Left ventricle myocardium inferior (tissue), 1 donor: ENCODE measurements at places on chromosomes 5 and 9. TPM values are rescaled to one million over a fixed set of nuclear protein-coding genes. Genes with fewer than 3 reads are reported as not detected.

DNA sequence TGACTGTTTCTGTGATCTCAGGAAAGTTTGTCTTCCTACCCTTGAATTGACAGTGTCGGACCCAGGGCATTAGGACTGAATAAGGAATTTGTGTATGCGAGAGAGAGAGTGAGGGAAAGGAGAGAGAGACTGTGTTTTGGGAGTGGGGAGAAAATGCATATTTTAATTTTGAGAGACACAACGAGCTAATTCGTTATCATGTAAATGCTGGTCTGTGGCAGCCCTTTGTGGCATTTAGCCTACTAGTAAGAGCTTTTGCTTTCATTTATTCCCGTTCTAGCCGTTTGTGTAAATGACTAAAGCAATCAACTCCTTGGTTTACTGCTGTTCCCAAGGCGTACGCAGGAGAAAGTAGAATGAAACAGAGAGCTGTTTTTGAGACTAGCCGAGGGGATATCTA is 79.8 kb upstream of the MAMDC2 start:
- no peak overlapping the region for H3K4me3 ChIP-seq
- H3K4me1 ChIP-seq: no peaks in the 10 kb centered on the region
- no peak overlapping the region for H3K27ac ChIP-seq
- no peaks in the 10 kb centered on the region for H3K36me3 ChIP-seq
- H3K27me3 ChIP-seq: peaks cover 11% of the 10 kb centered on the region
- no peak for DNase-seq

DNA sequence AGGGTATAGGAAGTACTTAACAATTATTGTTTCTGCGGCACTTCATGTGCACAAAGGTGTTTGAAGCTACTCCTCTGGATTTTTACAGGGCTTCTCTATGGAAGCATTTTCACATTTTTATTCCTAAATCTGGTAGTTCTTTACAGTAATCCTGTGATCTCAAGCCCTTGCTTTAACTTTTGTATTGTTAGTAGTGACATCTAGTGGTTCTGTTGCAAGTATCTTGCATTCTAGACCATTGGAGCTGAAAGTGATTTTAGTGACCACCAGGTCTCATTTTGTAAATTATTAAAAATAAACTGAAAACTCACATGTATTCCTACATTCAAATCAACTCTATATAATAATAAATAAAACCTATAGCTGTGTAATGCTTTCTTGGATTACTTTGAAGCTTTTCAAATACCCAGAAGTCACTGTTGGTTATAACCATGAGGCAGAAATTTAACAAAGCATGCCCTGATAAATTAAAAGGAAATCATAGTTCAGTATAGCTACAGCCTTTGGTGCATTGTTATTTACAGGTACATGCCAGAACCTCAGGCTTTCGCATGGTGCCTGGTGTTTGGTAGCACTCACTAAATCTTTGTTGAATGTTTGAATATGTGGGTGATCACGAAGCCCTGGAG is 18.9 kb downstream of the RPS23 start:
- no peaks in the 10 kb centered on the region for H3K36me3 ChIP-seq
- no peak overlapping the region for H3K27ac ChIP-seq
- H3K4me3 ChIP-seq: no peak overlapping the region
- no peaks in the 10 kb centered on the region for H3K27me3 ChIP-seq

GRCh38 chr5:139751236-139751635 is 44.4 kb upstream of the PSD2 start:
- H3K27me3 ChIP-seq: peaks cover 99% of the 10 kb centered on the region
- no peaks in the 10 kb centered on the region for H3K36me3 ChIP-seq
- no peak overlapping the region for H3K4me3 ChIP-seq
- peaks cover 33% of the 10 kb centered on the region for H3K4me1 ChIP-seq

DNA sequence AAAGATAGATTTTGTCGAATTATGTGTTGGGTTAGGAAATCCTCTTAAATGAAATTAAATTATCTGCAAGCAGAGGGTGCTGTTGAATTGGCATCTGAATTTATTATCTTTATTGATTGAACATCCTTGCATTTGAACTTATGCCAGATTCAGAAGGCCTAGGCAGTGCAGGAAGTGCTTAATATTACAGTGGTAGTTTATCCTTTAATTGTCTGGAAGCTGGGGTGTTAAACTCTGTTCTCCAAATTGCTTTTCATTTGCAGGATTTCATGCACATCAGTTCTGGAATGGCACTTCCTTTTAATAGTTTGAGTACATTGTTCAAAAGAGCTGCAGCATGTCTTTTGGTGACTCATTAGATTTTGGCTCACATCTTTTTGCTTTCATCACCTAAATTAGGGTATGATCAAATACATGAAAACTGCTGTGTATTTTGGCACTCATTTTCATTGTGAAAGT is 186.3 kb downstream of the KDM4C start:
- no peak overlapping the region for H3K27ac ChIP-seq
- no peak overlapping the region for H3K4me3 ChIP-seq
- no peak for DNase-seq
- peaks cover 17% of the 10 kb centered on the region for H3K4me1 ChIP-seq
- no peaks in the 10 kb centered on the region for H3K36me3 ChIP-seq

DNA sequence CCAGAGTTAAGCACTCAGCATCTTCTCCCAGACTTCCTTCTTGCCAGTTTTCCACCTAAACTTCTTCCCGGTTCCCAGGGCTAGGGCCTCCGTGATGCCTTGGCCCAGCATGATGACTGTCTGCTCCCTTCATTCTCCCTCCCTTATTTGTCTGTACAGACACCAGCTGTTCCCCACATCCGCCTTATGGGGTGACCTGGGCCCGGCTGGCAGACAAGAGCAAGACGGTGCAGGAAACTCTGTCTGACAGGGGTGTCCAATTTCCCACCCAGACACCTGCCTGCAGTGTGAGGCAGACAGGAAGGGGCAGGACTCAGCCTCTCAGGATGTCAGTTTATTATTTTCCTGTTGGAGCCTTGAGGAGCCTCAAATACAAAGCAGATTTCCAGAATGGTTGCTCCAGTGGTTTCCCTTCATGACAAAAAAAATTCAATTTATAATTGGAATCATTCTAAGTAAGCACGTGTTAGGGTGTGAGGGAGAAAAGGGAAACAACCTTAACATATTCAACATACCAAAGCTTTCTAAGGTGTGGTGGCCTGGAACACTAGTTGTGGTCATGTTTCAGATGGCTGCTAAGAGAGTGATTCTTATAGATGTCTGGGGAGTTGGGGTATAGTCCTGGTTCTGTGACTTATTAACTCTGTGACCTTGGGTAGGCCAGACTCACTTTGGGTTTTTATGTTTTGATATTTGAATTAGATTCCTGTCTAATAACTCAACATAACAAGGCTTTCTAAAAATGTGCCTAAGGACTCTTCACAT is 234.5 kb downstream of the PAPPA start:
- no peak overlapping the region for H3K4me3 ChIP-seq
- DNase-seq: no peak
- H3K27ac ChIP-seq: no peak overlapping the region
- no peaks in the 10 kb centered on the region for H3K36me3 ChIP-seq
- H3K27me3 ChIP-seq: no peaks in the 10 kb centered on the region
- H3K4me1 ChIP-seq: no peaks in the 10 kb centered on the region

GRCh38 chr9:22790329-22790728 is 343.7 kb downstream of the DMRTA1 start:
- H3K27ac ChIP-seq: no peak overlapping the region
- H3K4me1 ChIP-seq: no peaks in the 10 kb centered on the region
- H3K36me3 ChIP-seq: no peaks in the 10 kb centered on the region

GRCh38 chr5:99187611-99188010 is 258.8 kb upstream of the CHD1 start:
- no peak for DNase-seq
- H3K27ac ChIP-seq: no peak overlapping the region
- no peaks in the 10 kb centered on the region for H3K4me1 ChIP-seq
- no peak overlapping the region for H3K4me3 ChIP-seq

DNA sequence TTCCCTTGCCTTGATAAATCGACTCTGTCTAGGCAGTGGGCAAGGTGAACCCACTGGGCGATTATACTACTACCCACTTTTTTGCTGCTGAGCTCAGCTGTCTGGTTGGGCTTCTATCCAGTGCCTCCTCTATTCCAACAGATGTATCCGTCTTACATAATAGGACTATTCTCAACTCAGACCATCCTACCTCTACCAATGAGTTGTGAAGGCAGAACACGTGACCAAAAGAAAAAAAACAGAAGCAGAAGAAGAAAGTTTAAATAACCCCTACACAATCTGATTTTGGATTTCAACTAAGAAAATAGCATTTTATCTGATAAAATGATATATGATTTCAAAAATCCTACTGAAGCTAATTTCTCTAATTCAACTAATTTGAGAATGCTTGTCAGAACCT is 16.2 kb upstream of the SHOC1 start:
- H3K27ac ChIP-seq: no peak overlapping the region
- H3K4me3 ChIP-seq: no peak overlapping the region
- H3K36me3 ChIP-seq: no peaks in the 10 kb centered on the region
- no peaks in the 10 kb centered on the region for H3K27me3 ChIP-seq

DNA sequence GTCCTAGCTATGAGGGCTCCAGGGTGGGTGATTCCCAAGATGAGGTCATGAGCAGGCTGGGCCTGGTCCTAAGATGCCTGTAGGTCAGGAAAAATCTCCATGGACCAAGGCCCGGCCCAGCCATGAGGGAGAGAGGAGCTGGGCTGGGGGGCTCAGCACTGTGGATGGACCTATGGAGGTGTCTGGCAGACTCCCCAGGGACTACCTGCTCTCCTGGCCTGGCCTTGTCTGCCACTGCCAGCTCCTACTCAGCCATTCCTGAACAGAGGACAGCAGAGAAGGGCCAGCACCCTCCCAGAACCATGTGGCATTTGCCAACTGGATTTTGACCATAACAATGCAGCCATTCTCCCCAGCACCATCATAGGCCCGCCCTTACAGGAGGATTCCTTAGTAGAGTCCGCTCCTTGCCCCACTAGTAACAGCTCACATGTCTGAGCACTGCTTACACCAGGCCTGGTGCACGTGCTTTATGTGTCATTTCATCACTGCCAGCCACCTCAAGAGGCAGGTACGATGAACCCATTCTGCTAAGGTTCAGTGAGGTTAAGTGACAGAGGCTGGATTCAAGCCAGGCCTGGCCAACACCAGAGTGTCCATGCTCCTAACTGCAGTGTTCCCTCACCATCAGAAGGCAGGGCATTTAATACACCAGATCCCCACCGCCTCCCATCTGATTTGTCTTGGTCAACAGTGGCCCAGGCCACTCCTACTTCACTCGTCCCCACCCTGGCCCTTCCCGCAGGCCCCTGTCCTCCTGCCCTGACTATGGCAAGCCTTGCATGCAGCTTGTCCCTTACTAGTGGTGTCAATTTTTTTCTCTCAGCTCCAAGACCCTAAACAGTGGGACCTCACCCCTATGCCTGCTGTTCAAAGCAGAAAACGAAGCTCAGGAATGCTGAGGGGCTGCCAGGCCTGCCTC is 669 bp downstream of the IL13 start:
- H3K27me3 ChIP-seq: peaks cover 47% of the 10 kb centered on the region
- H3K4me3 ChIP-seq: no peak overlapping the region
- H3K36me3 ChIP-seq: no peaks in the 10 kb centered on the region
- H3K4me1 ChIP-seq: peaks cover 14% of the 10 kb centered on the region
- DNase-seq: no peak

GRCh38 chr9:109381011-109381729 is 60.3 kb upstream of the EPB41L4B start:
- no peak overlapping the region for H3K27ac ChIP-seq
- DNase-seq: no peak
- H3K4me3 ChIP-seq: no peak overlapping the region
- no peaks in the 10 kb centered on the region for H3K4me1 ChIP-seq
- no peaks in the 10 kb centered on the region for H3K27me3 ChIP-seq

- DNase-seq: no peak
- peaks cover 9% of the 10 kb centered on the region for H3K4me1 ChIP-seq
These were observed 77.0 kb downstream of the LIFR start for GRCh38 chr5:38479315-38479904.

GRCh38 chr5:83552275-83552674 is 80.7 kb downstream of the VCAN start:
- H3K4me1 ChIP-seq: peaks cover 16% of the 10 kb centered on the region
- peak overlapping the region; percentile 53 for H3K27ac ChIP-seq
- no peak for DNase-seq
- no peak overlapping the region for H3K4me3 ChIP-seq
- H3K27me3 ChIP-seq: no peaks in the 10 kb centered on the region

DNA sequence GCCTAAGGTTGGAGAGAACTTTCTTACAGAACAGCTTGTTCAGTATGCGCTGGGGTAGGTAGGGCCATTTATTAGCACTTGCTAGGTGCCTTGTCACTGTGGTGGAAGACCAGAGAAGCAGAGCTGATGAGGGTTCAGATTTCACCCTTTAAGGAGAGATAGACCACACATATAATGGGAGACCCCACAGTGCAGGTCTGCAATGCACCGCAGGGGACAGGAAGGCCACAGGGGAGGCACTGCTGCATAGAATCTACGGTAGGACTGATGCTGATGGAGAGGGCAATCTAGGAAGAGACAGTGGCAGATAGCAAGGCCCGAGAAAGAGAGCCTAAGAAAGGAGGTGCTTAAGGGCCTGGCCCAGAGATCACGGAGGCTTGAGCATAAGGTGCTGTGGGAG is 64.2 kb downstream of the PTPDC1 start:
- no peak overlapping the region for H3K27ac ChIP-seq
- no peak for DNase-seq
- H3K4me3 ChIP-seq: no peak overlapping the region
- no peaks in the 10 kb centered on the region for H3K36me3 ChIP-seq

- peak overlapping the region; percentile 69 for H3K27ac ChIP-seq
- no peak overlapping the region for H3K4me3 ChIP-seq
- peaks cover 25% of the 10 kb centered on the region for H3K4me1 ChIP-seq
- no peaks in the 10 kb centered on the region for H3K36me3 ChIP-seq
- H3K27me3 ChIP-seq: no peaks in the 10 kb centered on the region
These were observed 62.7 kb downstream of the ST8SIA4 start for GRCh38 chr5:100840370-100840769.

- peaks cover 99% of the 10 kb centered on the region for H3K27me3 ChIP-seq
- peak overlapping the region; percentile 51 for H3K4me3 ChIP-seq
These were observed 67.1 kb upstream of the UNC5A start for GRCh38 chr5:176743136-176743861.

DNA sequence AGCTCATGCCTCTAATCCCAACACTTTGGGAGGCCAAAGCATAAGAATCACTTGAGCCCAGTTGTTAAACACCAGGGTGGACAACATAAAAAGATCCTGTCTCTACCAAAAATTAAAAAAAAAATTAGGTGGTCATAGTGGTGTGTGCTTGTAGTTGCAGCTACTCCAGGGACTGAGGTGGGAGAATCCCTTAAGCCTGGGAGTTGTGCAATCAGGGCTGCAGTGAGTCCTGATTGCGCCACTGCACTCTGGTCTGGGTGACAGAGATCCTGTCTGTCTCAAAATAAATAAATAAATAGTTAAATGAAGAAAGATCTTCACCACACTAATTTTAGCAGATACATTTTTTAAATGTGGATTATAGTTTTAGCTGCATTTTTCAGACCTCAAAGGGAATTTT is 433.2 kb downstream of the MAT2B start:
- no peak for DNase-seq
- no peak overlapping the region for H3K4me3 ChIP-seq
- no peak overlapping the region for H3K27ac ChIP-seq
- H3K27me3 ChIP-seq: no peaks in the 10 kb centered on the region
- H3K36me3 ChIP-seq: no peaks in the 10 kb centered on the region

LECT2 gene
- total RNA-seq: not detected

COL5A1 gene
- 13.9 TPM for total RNA-seq

ZFP37 gene
- 1.0 TPM for total RNA-seq

SCGB3A2 gene
- total RNA-seq: not detected

FRMD3 gene
- 131 TPM for total RNA-seq

PCDHB3 gene
- total RNA-seq: 0.77 TPM

TMEFF1 gene
- total RNA-seq: not detected

SH2D3C gene
- total RNA-seq: 18.2 TPM

FBLL1 gene
- not detected for total RNA-seq

IFNB1 gene
- total RNA-seq: not detected

CCNJL gene
- total RNA-seq: 6.5 TPM

LHX3 gene
- total RNA-seq: not detected

INSL4 gene
- total RNA-seq: not detected

PCDHGA5 gene
- total RNA-seq: 4.9 TPM

SLC36A3 gene
- total RNA-seq: not detected
